Activated T-helper 2 cell treated with anti-CD3 and anti-CD28 coated beads, Interferon-gamma antibody, Interleukin-2, Interleukin-4, amounts not matched to agents 10 μg/mL and 5 μg/mL and 100 μg/mL, durations not matched to agents 14 hours and 24 hours and 36 hours (primary cell): ENCODE measurements at places on chromosomes 12 and 14.

GRCh38 chr12:117032593-117033381 lies 66.4 kb downstream of the TESC start:
- H3K4me1 ChIP-seq, result no peaks in the 10 kb centered on the region
- no peak overlapping the region for H3K27ac ChIP-seq
- H3K27me3 ChIP-seq, result no peaks in the 10 kb centered on the region
- H3K36me3 ChIP-seq, result no peaks in the 10 kb centered on the region
- H3K4me3 ChIP-seq, result no peak overlapping the region
- DNase-seq, result no peak

GRCh38 chr12:116332705-116333380 lies 55.4 kb upstream of the MED13L start:
- H3K27ac ChIP-seq, result no peak overlapping the region
- DNase-seq, result no peak
- H3K36me3 ChIP-seq, result no peaks in the 10 kb centered on the region
- no peak overlapping the region for H3K4me3 ChIP-seq

DNA sequence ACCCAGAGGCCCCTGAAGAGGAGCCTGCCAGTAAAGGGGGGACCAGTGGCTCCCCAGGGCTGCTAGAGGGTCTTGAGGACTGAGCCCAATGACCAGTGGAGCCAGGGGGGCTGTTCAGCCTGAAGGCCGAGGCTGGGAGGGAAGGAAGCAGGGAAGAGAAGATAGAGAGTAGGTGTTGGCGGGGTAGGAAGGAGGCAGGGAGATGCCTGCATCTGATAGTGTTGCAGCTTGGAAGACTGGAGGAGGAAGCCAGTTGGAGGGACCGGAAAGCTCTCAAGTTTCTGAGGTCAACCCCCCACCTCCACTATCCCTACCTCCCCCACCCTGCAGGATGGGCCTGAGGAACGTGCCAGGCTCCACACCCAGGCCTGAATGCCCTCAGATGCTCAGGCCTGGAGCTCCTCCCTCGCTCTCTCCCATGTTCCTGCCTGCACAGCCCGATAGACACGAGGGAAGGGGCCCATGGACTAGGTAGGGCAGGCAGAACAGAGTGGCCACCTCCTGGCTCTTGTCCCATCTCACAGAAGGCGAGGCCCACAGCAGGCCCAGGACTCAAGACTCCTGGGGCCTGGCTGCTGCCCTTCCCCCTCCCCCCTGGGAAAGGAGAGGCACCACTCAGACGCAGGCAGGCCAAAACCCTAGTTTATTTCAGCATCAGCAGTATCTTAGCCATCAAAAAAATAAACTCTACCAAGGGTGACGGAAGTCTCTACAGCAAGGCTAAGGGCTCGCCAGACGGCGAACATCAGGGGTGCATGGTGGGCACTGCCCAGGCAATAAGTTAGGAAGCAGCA lies 3.4 kb downstream of the CKB start:
- peaks cover 4% of the 10 kb centered on the region for H3K4me1 ChIP-seq
- no peaks in the 10 kb centered on the region for H3K36me3 ChIP-seq
- H3K27me3 ChIP-seq, result peaks cover 11% of the 10 kb centered on the region
- no peak overlapping the region for H3K27ac ChIP-seq

DNA sequence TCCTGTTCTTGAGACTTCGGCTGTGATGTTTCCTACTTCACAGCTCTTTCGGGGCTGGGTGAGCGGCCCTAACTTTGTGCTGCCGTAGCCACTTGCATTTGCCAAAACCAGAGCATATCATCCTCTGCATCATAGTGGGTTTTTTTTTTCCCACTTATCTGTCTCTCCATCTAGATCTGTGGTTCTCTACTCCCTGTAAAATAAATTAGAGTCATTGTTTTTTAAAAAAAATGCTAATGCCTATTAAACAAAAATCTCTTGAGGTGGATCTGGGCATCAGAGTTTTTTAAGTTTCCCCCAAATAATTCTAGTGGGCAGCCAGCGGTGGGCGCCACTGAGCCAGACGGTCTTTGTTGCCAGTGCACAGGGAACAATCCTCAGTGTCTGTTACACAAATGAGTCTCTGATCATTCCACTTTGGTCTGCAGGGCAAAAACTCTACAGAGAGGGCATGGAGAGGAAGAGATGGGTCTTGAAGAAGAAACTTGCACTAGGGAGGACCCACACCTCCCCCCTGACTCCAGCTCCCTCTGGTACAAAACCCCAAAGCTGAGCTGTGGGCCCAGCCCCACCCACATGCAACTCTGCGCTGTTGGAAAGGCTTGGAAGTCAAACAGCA lies 62.4 kb upstream of the BCL2L14 start:
- DNase-seq, result peak; percentile 41
- H3K27me3 ChIP-seq, result peaks cover 5% of the 10 kb centered on the region
- peak overlapping the region; percentile 60 for H3K4me3 ChIP-seq
- H3K27ac ChIP-seq, result peak overlapping the region; percentile 96
- peaks cover 15% of the 10 kb centered on the region for H3K36me3 ChIP-seq
- peaks cover 78% of the 10 kb centered on the region for H3K4me1 ChIP-seq

DNA sequence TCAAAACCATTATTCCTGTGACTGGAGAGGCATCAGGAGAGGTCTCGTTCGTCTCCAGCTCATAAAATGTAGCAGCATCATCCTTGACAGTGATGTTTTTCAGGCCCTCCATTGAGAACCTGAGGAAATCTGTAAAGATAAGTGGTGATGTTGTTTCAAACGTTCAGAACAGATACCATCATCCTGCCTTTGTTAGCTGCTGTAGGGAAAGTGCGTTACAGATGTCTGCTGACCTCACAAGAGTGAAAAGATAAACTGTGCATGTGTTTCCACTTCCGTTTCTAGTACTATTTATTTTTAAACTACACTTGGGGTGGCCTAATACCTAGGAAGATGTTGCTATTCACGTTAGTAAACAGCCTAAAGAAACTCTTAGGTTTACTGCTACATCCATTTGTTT lies 28.4 kb downstream of the BCL2L14 start:
- peaks cover 12% of the 10 kb centered on the region for H3K27me3 ChIP-seq
- no peaks in the 10 kb centered on the region for H3K4me1 ChIP-seq
- H3K27ac ChIP-seq, result no peak overlapping the region
- no peaks in the 10 kb centered on the region for H3K36me3 ChIP-seq
- no peak overlapping the region for H3K4me3 ChIP-seq

GRCh38 chr14:73640796-73641365 lies 3.9 kb upstream of the DNAL1 start:
- peaks cover 12% of the 10 kb centered on the region for H3K4me1 ChIP-seq
- H3K4me3 ChIP-seq, result no peak overlapping the region
- no peak overlapping the region for H3K27ac ChIP-seq

DNA sequence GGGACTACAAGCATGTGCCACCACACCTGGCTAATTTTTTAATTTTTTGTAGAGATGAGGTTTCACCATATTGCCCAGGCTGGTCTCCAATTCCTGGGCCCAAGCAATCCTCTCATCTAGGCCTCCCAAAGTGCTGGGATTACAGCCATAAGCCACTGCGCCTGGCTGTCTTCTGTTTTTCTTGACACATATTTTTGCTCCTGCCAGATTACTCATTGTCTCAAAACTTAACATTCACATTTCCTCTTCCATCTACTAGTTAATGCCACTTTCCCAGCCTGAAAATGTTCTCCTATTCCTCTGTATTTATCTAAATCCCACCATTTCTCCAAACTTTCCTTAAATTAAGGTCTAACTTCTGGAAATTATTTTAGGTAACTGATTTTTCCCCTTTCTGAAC lies 36.2 kb upstream of the KCNH3 start:
- no peak overlapping the region for H3K4me3 ChIP-seq
- H3K36me3 ChIP-seq, result peaks cover 7% of the 10 kb centered on the region
- H3K27me3 ChIP-seq, result no peaks in the 10 kb centered on the region
- DNase-seq, result no peak
- H3K4me1 ChIP-seq, result peaks cover 5% of the 10 kb centered on the region
- no peak overlapping the region for H3K27ac ChIP-seq

GRCh38 chr12:116318576-116319232 lies 41.2 kb upstream of the MED13L start:
- peaks cover 38% of the 10 kb centered on the region for H3K4me1 ChIP-seq
- no peak overlapping the region for H3K27ac ChIP-seq
- no peak overlapping the region for H3K4me3 ChIP-seq

GRCh38 chr12:16385782-16386646 lies 38.6 kb downstream of the MGST1 start:
- no peak overlapping the region for H3K4me3 ChIP-seq
- H3K4me1 ChIP-seq, result no peaks in the 10 kb centered on the region
- no peak for DNase-seq
- H3K36me3 ChIP-seq, result no peaks in the 10 kb centered on the region
- H3K27me3 ChIP-seq, result no peaks in the 10 kb centered on the region

GRCh38 chr12:49983892-49984291 lies 11.1 kb downstream of the AQP6 start:
- H3K4me3 ChIP-seq, result no peak overlapping the region
- H3K27me3 ChIP-seq, result no peaks in the 10 kb centered on the region
- peaks cover 34% of the 10 kb centered on the region for H3K36me3 ChIP-seq
- no peak for DNase-seq
- peaks cover 8% of the 10 kb centered on the region for H3K4me1 ChIP-seq

GRCh38 chr12:69684466-69684865 lies 14.6 kb downstream of the BEST3 start:
- H3K36me3 ChIP-seq, result no peaks in the 10 kb centered on the region
- peaks cover 22% of the 10 kb centered on the region for H3K27me3 ChIP-seq
- no peak overlapping the region for H3K27ac ChIP-seq
- no peak overlapping the region for H3K4me3 ChIP-seq
- H3K4me1 ChIP-seq, result peaks cover 7% of the 10 kb centered on the region

DNA sequence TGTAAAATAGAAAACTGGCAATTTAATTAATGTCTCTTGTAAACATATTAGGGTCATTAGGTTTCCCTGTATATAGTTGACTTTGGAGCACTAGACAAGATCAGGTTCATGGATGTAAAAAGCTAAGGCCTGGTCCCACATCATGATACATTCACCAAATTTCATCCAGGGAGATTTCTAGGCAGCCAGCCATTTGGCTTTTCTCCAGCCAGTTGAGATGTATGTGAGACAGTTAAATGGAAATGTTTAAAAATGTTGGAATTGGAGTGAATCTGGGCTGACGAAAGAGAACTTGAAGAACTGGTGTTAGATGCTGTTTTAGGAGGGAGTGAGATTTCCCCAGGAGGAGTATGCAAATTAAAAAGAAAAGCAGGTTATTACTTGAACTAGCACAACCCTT lies 41.8 kb upstream of the CLEC14A start:
- no peak for DNase-seq
- no peak overlapping the region for H3K27ac ChIP-seq

- H3K27me3 ChIP-seq, result peaks cover 10% of the 10 kb centered on the region
- no peaks in the 10 kb centered on the region for H3K36me3 ChIP-seq
- DNase-seq, result peak; percentile 33
- H3K27ac ChIP-seq, result peak overlapping the region; percentile 59
- H3K4me1 ChIP-seq, result peaks cover 11% of the 10 kb centered on the region
Measured at GRCh38 chr14:105173901-105174894, 5.6 kb upstream of the JAG2 start.

GRCh38 chr14:67260965-67261364 lies 19.7 kb downstream of the PALS1 start:
- no peaks in the 10 kb centered on the region for H3K36me3 ChIP-seq
- no peak overlapping the region for H3K27ac ChIP-seq
- H3K4me3 ChIP-seq, result no peak overlapping the region
- DNase-seq, result no peak

DNA sequence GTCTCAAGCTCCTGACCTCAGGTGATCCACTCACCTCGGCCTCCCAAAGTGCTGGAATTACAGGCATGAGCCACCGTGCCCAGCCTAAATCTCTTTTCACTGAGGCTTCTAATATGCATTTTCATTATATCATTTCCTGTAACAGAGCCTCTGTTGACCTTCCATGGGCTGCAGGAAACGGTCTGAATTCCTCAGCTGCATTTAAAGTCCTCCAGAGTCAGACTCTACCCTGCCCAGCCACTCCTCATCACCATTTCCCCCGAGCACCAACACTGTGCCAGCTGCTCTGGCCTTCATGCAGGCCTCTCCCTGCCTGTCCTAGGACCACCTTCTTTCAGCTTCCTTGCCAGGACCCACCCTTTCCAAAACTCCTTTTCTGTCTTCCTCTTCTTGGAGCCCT lies 9.8 kb upstream of the NFKBIA start:
- H3K36me3 ChIP-seq, result no peaks in the 10 kb centered on the region
- DNase-seq, result no peak
- peak overlapping the region; percentile 31 for H3K27ac ChIP-seq
- H3K4me1 ChIP-seq, result peaks cover 46% of the 10 kb centered on the region
- no peaks in the 10 kb centered on the region for H3K27me3 ChIP-seq
- no peak overlapping the region for H3K4me3 ChIP-seq

- no peak overlapping the region for H3K27ac ChIP-seq
- no peaks in the 10 kb centered on the region for H3K36me3 ChIP-seq
- peak overlapping the region; percentile 30 for H3K4me3 ChIP-seq
- peak; percentile 62 for DNase-seq
- peaks cover 4% of the 10 kb centered on the region for H3K4me1 ChIP-seq
Measured at GRCh38 chr14:103091041-103091882, 3.3 kb upstream of the EXOC3L4 start.

DNA sequence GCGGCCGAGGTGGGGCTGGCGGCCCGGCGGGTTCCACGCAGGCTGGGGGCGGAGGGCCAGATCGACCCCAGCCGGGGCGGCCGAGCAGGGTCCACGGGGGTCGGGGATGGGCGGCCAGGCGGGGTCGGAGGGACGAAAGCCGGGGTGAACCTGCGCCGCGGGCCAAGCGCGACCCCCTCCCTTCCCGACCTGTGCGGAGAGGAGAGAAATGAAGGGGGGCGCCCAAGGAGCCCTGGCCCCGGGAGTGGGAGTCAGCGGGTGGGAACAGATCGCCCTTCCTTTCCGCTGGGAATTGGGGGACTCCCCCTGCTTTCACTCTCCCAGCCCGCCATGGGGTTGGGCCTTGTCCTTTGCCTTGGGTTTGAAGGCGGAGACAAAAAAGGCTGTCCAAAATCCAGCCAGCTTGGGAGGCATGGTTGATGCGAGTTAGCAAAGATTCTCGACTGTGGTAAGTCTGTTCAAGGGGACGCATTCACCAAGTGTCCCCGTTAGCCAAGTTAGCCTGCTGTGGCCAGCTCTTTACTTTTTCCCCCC lies 559 bp upstream of the CKAP4 start:
- peaks cover 22% of the 10 kb centered on the region for H3K27me3 ChIP-seq
- peak overlapping the region; percentile 67 for H3K27ac ChIP-seq
- peak overlapping the region; percentile 63 for H3K4me3 ChIP-seq
- H3K36me3 ChIP-seq, result no peaks in the 10 kb centered on the region
- H3K4me1 ChIP-seq, result peaks cover 9% of the 10 kb centered on the region
- no peak for DNase-seq

DNA sequence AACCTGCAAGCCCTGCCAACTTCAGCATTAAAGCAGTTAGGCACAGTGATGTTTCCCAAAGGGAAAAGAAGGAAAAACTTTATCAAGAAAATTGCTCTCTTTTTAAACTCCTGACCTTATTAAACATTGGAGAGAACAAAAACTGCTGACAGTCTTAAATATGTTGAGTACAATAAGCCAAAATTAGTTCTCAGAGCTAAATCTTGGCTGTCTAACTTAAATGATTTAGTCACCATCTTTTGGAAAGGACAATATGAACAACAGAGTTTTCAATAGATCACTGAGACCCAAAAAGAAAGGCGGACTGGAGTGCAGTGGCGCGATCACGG lies 70.8 kb downstream of the DUSP6 start:
- no peaks in the 10 kb centered on the region for H3K27me3 ChIP-seq
- H3K36me3 ChIP-seq, result peaks cover 33% of the 10 kb centered on the region
- H3K4me3 ChIP-seq, result no peak overlapping the region
- peak overlapping the region; percentile 79 for H3K27ac ChIP-seq
- peaks cover 26% of the 10 kb centered on the region for H3K4me1 ChIP-seq

GRCh38 chr12:111431772-111432171 lies 26.0 kb downstream of the SH2B3 start:
- DNase-seq, result no peak
- H3K4me1 ChIP-seq, result peaks cover 74% of the 10 kb centered on the region
- H3K27ac ChIP-seq, result peak overlapping the region; percentile 90
- peaks cover 58% of the 10 kb centered on the region for H3K36me3 ChIP-seq

GRCh38 chr12:52211716-52212585 lies 20.1 kb upstream of the KRT80 start:
- H3K27ac ChIP-seq, result no peak overlapping the region
- no peak overlapping the region for H3K4me3 ChIP-seq
- DNase-seq, result no peak
- H3K36me3 ChIP-seq, result no peaks in the 10 kb centered on the region
- peaks cover 12% of the 10 kb centered on the region for H3K27me3 ChIP-seq
